ENCODE measurements at places on chromosomes 7 and 10.
A peak's percentile ranks its signal among the peaks of the same experiment; 100 is the strongest.

DNA sequence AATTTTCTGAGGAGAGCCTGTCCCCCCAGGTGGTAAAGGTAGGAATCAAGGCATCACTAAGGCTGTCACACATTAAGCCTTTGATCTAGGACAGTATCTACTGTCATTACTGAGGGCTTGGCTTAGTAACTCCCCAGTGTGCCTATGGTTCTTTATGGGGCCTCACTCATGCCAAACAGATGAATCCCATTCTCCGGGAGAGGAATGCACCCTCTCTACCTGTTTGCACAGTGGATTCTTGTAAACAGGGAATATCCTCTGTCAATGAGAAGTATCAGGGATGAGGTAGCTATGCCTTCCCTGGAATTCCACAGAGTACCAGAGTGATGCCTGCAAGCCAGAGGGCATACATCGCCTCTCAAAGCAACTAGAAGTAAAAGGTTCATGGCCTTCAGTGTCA lies 3.9 kb upstream of the CPN1 start:
- DNase-seq, result no peak

- DNase-seq, result no peak
Measured at GRCh38 chr10:98458809-98459784, 12.4 kb upstream of the HPS1 start.

GRCh38 chr10:30210296-30210695 lies 138.8 kb downstream of the MTPAP start:
- no peak for DNase-seq

- no peak for DNase-seq
Measured at GRCh38 chr7:35748371-35748770, 52.5 kb upstream of the SEPTIN7 start.

GRCh38 chr7:74512762-74513161 lies 59.1 kb downstream of the GTF2IRD1 start:
- DNase-seq, result no peak

DNA sequence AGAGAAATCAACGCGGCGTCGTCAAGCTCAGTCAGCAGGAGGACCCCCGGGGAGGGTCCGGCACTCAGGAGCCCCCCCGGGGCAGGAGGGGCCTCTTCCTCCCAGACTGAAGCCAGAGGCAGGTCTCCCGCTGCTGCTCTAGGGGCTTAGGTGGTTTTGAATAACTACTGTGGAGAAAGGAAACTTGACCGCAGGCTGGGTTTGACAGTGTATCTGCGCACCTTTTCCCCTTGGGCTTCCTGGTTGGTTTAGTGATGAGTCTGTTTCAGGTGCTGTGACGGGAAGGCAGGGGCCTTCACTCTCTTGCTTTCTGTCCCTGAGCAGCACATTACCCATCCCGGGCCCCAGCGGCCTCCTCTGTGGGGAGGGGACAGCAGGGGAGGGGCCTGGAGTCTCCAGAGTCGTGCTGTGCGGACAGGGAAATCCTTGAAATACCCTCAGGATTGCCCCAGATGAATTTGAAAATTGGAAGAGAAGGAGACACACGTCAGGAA lies 262.2 kb downstream of the ADARB2 start:
- DNase-seq, result no peak

DNA sequence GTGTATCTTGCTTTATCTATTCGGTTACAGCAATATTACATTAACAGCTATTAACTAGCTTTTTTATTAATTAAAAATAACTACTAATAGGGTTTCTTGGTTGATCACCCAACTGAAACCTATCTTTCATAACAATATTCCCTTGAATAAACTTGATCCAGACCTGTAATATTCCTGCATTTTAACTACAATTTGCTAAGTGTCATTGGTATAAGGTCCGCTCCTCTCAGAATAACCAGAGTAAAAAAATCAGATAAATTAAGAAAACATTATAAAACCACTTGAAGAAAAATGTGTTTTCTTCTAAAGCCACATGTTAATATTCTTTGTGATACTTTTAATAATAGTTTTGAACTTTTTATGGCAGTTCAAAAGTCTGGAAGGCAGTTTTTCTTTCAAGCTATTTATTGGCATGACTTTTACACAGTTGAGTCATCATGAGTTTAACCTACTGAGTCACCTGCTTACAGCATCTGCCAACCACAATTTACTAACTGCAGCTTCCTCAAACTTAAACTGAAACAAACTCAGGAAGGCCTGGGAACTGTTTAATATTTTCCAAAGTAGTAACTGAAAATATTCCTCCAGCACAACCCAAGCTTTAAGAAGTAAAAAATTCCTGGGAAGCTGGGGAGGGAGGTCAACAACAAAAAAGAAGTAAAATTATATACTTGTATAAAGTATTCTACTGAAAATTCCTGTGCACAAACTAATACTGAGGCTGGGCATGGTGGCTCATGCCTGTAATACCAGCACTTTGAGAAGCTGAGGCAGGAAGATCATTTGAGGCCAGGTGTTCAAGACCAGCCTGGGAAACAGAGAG lies 103.2 kb downstream of the NRBF2 start:
- peak; percentile 82 for DNase-seq

GRCh38 chr10:121600611-121601010 lies 2.4 kb upstream of the FGFR2 start:
- no peak for DNase-seq

DNA sequence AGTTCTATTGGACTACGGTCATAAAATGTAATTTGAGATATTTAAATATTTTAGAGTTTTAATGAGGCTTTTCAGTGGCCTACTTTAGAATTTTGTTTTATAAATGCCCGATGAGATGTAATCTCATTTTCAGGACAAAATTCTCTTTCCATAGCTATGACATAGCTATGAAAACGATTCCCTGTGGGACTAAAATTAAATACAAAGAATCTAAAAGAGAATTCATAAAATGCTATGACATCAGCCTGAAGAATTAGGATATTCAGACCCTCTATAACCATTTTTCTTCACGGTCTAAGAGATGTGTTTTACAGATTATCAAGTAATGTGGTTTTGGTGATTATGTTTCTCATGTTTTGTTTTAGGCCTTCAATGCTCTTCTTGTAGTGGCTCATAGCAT lies 48.2 kb upstream of the ODAD2 start:
- DNase-seq, result no peak

GRCh38 chr10:63103971-63104409 lies 29.1 kb upstream of the NRBF2 start:
- no peak for DNase-seq

DNA sequence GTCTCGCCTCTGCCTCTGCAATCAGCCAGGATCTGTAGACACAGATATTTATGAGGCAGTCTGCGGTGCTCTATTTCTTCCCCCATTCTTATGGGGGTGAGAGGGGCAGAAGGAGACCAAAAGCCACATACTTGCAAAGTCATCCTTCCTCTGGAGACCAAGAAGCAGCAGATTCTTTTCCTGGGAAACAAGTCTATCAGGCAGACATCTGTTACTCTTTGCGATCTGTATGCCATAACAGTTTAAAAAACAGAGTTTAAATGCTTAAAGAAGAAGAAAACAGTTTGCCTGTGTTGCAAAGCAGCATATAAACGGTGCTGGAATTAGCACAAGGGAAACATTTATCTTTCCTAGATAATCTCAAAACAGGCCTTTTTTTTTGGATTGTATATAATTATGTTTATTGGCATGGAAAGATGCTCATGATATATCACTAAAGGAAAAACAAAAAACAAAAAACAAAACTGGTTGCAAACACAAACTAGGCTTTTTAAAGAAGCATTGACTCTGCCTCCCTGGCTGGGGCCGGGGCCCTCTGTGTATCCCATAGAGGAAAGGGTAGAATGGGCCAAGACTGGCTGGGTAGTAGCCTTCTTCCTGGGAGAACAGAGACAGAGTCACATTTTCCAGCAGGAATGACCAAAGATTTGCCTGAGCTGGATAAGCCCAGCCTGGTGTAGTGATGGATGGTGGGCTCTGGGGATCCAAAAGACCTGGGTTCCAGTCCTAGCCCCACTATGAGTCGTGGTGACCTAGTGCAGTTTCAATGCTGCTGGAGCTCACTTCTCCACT lies 50.4 kb downstream of the RGS10 start:
- DNase-seq, result no peak

DNA sequence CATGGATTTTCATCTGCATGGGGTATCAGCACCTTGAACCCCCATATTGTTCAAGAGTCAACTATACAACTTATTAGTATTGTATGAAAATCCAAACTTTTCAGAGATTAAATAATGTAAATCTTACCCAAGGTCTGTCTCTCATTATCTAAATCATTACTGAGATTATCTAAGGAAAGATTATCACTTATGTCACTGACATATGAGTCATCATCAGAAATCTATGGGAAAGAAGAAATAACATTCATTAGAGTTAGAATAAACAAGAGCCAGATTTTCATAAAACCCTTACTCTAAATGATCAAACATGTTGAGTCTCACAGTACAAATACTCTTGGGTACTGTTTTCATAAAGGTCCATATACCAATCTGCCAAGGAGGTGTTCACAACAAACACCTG lies 83.3 kb upstream of the GSDME start:
- DNase-seq, result no peak

DNA sequence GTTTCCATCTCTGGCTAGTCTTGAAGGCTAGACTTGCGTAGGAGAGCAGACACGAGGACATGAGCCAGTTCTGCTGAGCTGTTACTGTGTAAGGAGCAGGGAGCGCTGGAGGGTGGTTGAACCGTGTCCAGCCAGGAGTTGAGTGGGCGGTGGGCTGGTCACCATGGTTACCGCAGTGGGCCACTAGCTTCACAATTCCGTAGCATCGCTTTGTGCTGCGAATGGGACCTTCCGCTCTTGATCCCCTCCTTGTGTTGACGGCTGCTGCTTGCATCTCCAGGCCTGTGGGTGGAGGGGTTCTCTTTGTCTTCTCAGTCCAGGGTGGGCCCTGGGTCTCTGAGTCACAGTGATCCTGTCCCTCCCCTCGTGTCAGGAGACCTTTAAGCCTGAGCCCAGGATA lies 49.4 kb upstream of the OCM start:
- DNase-seq, result peak; percentile 45

- DNase-seq, result no peak
Measured at GRCh38 chr7:71860572-71860971, 551.6 kb downstream of the CALN1 start.

DNA sequence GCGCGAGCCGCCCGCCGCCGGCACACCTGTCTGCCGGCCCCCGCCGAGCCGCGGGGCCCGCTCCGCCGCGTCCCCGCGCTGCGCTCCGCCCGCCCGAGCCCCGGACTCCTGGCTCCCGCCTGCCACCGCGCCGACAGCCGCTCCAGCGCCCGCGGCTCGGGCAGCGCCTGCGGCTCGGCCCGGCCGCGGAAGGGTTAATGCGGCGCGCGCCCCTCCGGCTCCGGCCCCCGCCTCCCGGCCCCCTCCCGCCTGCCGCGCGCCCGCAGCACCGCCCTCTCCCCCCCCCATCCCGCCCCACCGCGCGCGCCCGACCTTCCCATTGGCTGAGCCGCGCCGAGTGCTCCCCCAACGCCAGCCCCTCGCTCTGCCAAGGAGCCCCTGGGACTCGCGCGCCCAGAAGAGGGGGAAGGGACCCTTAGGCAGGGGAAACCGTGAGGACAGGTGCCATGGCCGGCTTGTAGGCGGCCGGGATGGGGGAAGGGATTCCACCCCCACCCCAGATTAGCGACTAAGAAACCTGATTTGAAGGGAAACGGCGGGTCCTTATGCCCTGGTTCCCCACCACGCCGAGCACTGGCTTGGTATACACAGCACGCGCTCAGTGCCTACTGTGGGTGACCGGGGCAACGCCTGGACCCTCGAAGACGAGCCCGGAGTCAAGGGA lies at the start of gene KCNH2:
Gene KCNH2, minus strand, starts transcription at position 196 of the 664 bp plus-strand sequence. CDS start 408 bp downstream, outside the sequence.
- peak; percentile 44 for DNase-seq

DNA sequence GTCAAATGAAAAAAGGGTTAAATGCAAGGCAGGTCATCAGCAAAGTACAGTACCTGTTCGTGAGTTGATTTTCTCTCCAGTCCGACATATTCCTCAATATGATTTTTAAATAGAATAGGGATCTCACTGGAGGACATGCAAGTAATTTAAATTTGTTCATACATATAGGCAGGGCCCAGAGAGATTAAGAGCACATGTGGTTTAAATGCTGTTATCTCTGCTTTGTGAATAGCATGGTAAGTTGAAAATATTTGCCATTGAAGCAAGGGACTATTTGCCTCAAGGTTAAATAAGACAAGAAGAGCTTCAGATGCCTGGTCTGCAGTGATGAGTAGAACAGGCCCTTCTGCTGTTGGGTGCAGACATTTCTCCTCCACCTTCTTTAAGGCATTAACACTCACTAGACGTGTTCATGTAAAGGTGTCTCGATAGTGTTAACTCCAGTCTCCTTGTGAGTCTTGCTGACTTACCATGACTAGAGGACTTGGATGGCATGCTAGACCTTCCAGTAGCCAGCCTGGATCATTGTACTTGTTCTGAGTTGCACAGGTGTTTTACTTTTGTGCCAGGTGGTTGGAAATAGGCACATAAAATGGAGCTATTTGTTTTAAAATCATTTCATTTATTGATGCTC lies 15.6 kb upstream of the AKR1C3 start:
- no peak for DNase-seq

- DNase-seq, result peak; percentile 39
Measured at GRCh38 chr7:104156842-104157277, 51.0 kb downstream of the ORC5 start.

DNA sequence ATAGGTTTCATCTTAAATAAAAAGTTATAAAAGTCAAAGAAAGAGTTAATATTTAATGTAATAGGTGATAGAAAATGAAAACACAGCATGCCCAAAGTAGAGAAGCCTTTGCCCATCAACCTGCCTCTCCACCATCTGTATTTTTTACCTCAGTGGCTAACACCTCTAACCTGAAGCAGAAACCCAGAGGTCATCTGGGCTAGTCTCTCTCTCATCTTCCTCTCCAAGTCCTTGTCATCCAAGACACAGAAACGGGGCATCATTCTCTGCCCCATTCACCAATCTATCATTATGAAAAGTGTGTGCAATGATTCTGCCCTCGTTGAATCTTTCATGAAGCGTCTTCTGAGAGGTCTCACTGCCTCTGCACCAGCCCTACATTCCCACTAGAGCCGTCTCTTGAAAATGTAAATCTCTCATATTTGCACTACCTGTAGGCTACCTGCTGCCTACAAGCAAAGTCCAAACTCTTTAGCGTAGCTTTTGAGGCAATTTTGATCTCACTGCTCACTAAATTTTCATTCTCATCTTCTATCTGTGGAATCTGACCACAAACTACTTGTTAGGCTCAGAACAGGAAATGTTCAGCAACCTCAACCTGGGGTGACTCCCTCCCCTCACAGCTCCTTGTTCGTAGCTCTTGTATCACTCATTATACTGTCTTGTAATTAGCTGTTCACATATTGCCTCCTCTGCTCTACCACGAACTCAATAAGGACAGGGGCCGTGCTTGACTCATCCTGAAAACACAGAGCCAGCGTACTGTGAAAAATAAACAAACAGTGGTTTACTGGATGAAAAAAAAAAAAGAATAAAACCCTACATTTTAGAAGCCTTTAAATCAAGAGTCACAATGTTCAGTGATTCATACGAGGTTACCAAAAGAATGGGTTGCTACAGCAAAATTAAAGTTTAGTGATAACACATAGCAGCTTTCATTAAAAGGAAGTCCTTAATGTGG lies 83.1 kb downstream of the CTNNA3 start:
- peak; percentile 57 for DNase-seq

- DNase-seq, result no peak
Measured at GRCh38 chr10:107477266-107477665, 312.8 kb upstream of the SORCS1 start.

Measured in astrocyte of the hippocampus (primary cell).